AG04449 (cell line): ENCODE measurements at places on chromosomes 5 and 9.

- DNase-seq, result no peak
These were observed 219.2 kb downstream of the EBF1 start for GRCh38 chr5:158880483-158881001.

DNA sequence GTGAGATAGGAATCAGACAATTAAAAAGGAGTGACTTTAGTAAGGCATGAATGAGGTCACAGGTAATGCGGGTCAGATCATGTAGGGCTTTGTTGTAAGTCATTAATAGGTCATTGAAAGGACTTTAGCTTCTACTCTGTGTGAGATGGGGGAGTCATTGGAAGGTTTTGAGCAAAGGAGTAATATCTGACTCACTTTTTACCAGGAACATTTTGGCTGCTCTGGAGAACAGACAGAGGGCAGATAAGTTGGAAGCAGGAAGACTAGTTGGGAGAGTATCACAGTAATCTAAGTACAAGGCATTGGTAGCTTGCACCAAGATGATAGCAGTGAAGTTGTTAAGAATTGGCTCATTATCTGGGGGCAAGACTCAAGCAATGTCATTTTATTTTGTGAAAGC lies 37.4 kb downstream of the KIF2A start:
- no peak for DNase-seq

DNA sequence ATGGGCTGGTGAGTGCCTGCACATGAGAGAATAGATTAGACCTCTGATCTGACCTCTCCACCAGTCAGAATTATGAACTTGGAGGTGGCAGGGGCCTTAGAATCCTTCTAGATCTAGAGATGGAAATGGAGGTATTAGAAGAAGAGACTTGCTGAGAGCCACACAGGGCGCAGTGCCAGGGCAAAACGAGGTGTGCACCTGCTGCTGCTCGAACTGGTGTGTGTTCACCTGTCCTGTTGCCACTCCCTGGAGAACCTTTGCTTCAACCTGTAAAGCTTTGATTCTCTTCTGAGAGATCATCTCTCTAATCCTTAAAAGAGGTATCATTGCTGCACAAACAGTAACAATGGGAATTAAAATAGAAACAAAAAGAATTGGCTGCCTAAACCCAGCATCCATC lies 24.9 kb downstream of the FRMPD1 start:
- DNase-seq, result no peak

GRCh38 chr5:137147346-137147745 lies 351.8 kb downstream of the SPOCK1 start:
- DNase-seq, result no peak

DNA sequence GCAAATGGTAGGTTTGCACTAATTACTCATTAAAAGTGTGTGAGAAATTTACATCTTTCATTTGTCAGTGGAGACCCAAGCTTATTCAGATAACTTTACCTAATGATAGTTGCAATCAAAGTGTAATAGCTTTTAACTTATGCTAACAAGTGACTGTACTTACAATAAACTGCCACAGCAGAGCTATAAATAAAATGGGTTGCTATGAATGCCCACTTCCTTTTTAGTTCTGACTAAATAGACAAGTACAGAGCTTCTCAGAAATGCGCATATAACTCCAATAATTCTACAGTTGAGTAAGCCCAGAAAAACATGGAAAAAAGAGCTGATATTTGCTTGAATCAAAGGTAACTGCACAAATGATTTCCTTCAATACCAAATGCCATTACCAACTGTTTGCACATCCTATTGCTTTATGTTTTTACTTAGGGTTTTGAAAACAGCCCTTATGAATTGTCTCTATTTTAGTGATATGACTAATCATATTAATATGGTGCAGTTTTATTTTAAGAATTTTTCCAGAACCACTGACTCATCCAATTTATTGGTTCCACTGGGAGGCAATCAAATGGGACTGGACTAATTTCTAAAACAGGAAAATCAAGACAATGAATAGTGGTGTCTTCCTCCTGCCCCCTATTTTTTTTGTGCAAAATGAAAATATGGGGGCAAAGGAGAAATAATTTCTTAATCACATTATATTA lies 84.1 kb downstream of the PPP2R2B start:
- no peak for DNase-seq

GRCh38 chr9:26459959-26460358 lies 432.6 kb downstream of the CAAP1 start:
- no peak for DNase-seq

- DNase-seq, result no peak
These were observed 204.0 kb upstream of the PRDM9 start for GRCh38 chr5:23303435-23303834.
